ENCODE measurements at places on chromosomes 13 and 19.

DNA sequence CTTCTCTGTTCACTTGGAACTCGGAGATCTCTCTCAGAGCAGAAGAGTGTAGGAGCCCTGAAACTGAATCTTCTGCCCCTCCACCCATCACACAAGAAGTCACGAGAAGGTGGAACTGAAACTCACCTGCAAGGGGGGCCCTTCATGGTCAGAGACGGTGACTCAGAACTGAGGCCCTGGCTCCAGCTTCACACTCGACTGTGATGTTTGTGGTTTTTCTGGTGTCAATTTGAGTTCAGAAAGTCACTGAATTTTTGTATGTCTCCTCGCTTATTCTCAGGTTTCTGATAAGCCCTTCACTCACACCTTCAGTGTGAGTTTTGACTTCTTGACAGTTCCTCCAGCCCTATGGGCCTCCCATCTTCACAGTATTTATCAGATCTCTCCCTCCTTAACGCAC, 23.1 kb downstream of the SIGLEC5 start:
- no peak for DNase-seq
- H3K36me3 ChIP-seq: no peaks in the 10 kb centered on the region
- H3K4me3 ChIP-seq: no peak overlapping the region
- H3K27me3 ChIP-seq: peaks cover 17% of the 10 kb centered on the region
- peaks cover 8% of the 10 kb centered on the region for H3K4me1 ChIP-seq

GRCh38 chr19:5091018-5091683, 122.2 kb downstream of the KDM4B start:
- no peaks in the 10 kb centered on the region for H3K4me1 ChIP-seq
- H3K4me3 ChIP-seq: no peak overlapping the region
- H3K27me3 ChIP-seq: no peaks in the 10 kb centered on the region
- H3K36me3 ChIP-seq: peaks cover 11% of the 10 kb centered on the region

DNA sequence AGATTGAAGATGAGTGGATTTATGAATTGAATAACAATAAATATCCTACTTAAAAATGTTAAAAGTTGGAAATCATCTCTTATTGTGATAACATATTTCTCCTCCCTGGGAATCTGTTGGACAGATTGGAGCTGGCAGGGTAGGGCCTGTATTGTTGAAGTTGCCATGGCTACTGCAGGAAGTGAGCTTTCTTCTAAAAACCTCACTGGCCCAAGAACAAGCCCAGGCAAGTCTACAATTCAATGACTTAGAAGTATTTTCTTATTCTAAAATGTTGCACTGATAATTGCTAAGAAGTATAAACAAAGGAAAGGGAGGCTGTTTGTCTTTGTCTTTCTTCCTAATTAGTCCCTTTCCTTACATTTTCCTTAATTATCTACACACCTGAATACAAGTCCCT, 112.1 kb downstream of the DLEU7 start:
- no peak for DNase-seq
- peaks cover 19% of the 10 kb centered on the region for H3K4me1 ChIP-seq
- H3K27me3 ChIP-seq: peaks cover 7% of the 10 kb centered on the region
- peak overlapping the region; percentile 65 for H3K27ac ChIP-seq

GRCh38 chr19:48487544-48487943, 18.4 kb downstream of the CYTH2 start:
- no peak overlapping the region for H3K4me3 ChIP-seq
- DNase-seq: no peak
- H3K36me3 ChIP-seq: no peaks in the 10 kb centered on the region
- no peak overlapping the region for H3K27ac ChIP-seq
- peaks cover 26% of the 10 kb centered on the region for H3K4me1 ChIP-seq

- H3K27ac ChIP-seq: no peak overlapping the region
- no peaks in the 10 kb centered on the region for H3K36me3 ChIP-seq
- H3K4me3 ChIP-seq: no peak overlapping the region
Observed at GRCh38 chr13:64457976-64458375, 2772.2 kb downstream of the PCDH9 start.

GRCh38 chr13:101146101-101146898, 270.0 kb downstream of the NALCN start:
- H3K4me1 ChIP-seq: no peaks in the 10 kb centered on the region
- peaks cover 19% of the 10 kb centered on the region for H3K27me3 ChIP-seq
- no peaks in the 10 kb centered on the region for H3K36me3 ChIP-seq
- H3K27ac ChIP-seq: no peak overlapping the region
- no peak overlapping the region for H3K4me3 ChIP-seq

DNA sequence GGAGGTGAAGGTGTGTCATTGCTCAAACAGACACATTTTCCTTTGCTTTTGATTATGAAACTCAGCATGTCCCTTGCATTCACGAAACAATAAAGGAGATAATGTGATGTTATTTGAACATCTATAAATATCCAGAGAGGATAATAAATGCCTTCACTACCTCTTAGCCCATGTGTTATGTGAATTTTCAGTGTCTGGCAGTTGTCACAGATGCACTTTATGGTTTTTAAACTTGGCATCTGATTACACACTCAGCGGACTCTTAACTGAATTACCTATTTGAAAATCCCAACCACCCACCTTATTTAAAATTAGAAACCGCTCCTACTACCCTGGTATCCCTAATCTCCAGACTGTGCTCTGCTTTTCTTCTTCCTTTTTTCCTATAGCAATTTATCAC, 254.2 kb downstream of the COG6 start:
- no peak overlapping the region for H3K4me3 ChIP-seq
- H3K36me3 ChIP-seq: no peaks in the 10 kb centered on the region
- DNase-seq: no peak

GRCh38 chr13:90846936-90847335, 500.6 kb upstream of the MIR17HG start:
- no peaks in the 10 kb centered on the region for H3K27me3 ChIP-seq
- no peaks in the 10 kb centered on the region for H3K36me3 ChIP-seq
- H3K4me1 ChIP-seq: no peaks in the 10 kb centered on the region
- H3K4me3 ChIP-seq: no peak overlapping the region
- DNase-seq: no peak

GRCh38 chr13:73018336-73018735, 40.5 kb upstream of the KLF5 start:
- peaks cover 10% of the 10 kb centered on the region for H3K36me3 ChIP-seq
- no peaks in the 10 kb centered on the region for H3K27me3 ChIP-seq
- no peaks in the 10 kb centered on the region for H3K4me1 ChIP-seq
- DNase-seq: no peak

GRCh38 chr13:65529541-65529940, 1700.6 kb downstream of the PCDH9 start:
- no peaks in the 10 kb centered on the region for H3K4me1 ChIP-seq
- H3K4me3 ChIP-seq: no peak overlapping the region
- DNase-seq: no peak
- no peak overlapping the region for H3K27ac ChIP-seq
- no peaks in the 10 kb centered on the region for H3K36me3 ChIP-seq

DNA sequence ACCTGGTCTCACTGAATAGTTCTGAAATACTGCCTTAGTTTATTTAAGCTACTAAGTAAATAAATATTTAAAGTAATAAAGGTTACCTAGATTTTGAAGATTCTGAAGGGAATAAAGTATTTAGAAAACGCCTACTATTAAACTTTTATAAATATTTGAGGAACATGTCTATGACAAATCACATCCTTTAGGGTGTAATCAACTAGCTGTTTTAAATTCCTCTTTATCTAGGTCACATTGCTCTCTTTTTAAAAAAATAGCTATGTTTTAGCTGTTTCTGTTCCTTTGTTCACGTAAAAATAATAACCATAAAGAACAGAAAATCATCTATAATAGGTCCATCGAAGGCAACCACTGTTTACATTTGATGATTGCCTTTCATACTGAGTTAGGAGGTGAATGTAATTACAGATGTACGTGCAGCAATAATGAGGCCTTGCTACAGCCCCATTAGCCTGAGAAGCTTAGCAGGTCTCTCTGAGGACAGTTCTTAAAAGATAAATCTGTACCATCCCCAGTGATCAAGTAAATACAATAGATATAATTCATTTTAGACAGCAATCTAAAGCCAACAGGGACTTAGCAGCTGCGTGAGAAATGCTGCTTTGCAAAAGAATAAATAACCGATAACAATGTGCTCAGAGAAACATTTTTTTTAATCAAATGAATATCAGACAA, 449.5 kb downstream of the LIG4 start:
- DNase-seq: no peak
- H3K27me3 ChIP-seq: no peaks in the 10 kb centered on the region
- H3K27ac ChIP-seq: no peak overlapping the region
- H3K4me3 ChIP-seq: no peak overlapping the region
- H3K36me3 ChIP-seq: no peaks in the 10 kb centered on the region
- no peaks in the 10 kb centered on the region for H3K4me1 ChIP-seq

GRCh38 chr13:94009701-94010100, 469.8 kb downstream of the DCT start:
- H3K4me1 ChIP-seq: no peaks in the 10 kb centered on the region
- no peak for DNase-seq
- H3K27ac ChIP-seq: no peak overlapping the region
- H3K4me3 ChIP-seq: no peak overlapping the region

GRCh38 chr19:2724148-2724557, 3.0 kb upstream of the DIRAS1 start:
- H3K4me1 ChIP-seq: peaks cover 7% of the 10 kb centered on the region
- H3K27ac ChIP-seq: no peak overlapping the region
- H3K4me3 ChIP-seq: no peak overlapping the region

- H3K36me3 ChIP-seq: no peaks in the 10 kb centered on the region
- no peak overlapping the region for H3K27ac ChIP-seq
- peaks cover 48% of the 10 kb centered on the region for H3K27me3 ChIP-seq
- H3K4me3 ChIP-seq: no peak overlapping the region
Observed at GRCh38 chr19:55418185-55418584, 10.6 kb upstream of the UBE2S start.

GRCh38 chr19:12224676-12225075, 61.8 kb downstream of the ZNF136 start:
- H3K4me3 ChIP-seq: no peak overlapping the region
- H3K27me3 ChIP-seq: no peaks in the 10 kb centered on the region
- H3K36me3 ChIP-seq: peaks cover 7% of the 10 kb centered on the region
- H3K4me1 ChIP-seq: no peaks in the 10 kb centered on the region

DNA sequence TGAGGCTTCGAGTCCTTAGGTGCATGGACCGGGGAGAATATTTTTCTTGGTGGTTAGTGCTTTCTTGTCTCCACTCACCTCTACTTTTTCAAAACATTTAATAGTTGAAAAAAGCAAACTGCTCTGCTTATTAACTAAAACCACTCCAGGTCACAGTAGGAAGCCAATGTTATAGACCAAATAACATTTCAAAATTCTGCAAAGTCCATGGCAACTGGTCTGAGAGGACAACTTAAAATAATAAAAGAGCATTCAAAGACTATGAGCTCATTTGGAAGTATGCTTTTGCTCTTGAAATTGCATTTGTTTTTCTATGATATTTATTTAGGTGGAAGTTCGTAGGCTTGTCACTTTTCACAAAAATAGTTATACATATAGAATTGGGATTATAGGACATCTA, 483.0 kb downstream of the DCT start:
- H3K27ac ChIP-seq: no peak overlapping the region
- H3K36me3 ChIP-seq: no peaks in the 10 kb centered on the region
- DNase-seq: no peak

- H3K27me3 ChIP-seq: no peaks in the 10 kb centered on the region
- no peak overlapping the region for H3K4me3 ChIP-seq
- H3K36me3 ChIP-seq: no peaks in the 10 kb centered on the region
- no peaks in the 10 kb centered on the region for H3K4me1 ChIP-seq
- no peak overlapping the region for H3K27ac ChIP-seq
Observed at GRCh38 chr13:109954441-109954840, 168.1 kb upstream of the IRS2 start.

- no peaks in the 10 kb centered on the region for H3K36me3 ChIP-seq
- DNase-seq: no peak
- H3K27ac ChIP-seq: no peak overlapping the region
- H3K4me1 ChIP-seq: no peaks in the 10 kb centered on the region
- no peak overlapping the region for H3K4me3 ChIP-seq
Observed at GRCh38 chr13:92251671-92252210, 853.3 kb downstream of the GPC5 start.

GRCh38 chr19:8224394-8225145, 15.4 kb downstream of the CERS4 start:
- DNase-seq: no peak
- peak overlapping the region; percentile 33 for H3K27ac ChIP-seq
- peaks cover 8% of the 10 kb centered on the region for H3K36me3 ChIP-seq
- no peaks in the 10 kb centered on the region for H3K27me3 ChIP-seq
- no peaks in the 10 kb centered on the region for H3K4me1 ChIP-seq

DNA sequence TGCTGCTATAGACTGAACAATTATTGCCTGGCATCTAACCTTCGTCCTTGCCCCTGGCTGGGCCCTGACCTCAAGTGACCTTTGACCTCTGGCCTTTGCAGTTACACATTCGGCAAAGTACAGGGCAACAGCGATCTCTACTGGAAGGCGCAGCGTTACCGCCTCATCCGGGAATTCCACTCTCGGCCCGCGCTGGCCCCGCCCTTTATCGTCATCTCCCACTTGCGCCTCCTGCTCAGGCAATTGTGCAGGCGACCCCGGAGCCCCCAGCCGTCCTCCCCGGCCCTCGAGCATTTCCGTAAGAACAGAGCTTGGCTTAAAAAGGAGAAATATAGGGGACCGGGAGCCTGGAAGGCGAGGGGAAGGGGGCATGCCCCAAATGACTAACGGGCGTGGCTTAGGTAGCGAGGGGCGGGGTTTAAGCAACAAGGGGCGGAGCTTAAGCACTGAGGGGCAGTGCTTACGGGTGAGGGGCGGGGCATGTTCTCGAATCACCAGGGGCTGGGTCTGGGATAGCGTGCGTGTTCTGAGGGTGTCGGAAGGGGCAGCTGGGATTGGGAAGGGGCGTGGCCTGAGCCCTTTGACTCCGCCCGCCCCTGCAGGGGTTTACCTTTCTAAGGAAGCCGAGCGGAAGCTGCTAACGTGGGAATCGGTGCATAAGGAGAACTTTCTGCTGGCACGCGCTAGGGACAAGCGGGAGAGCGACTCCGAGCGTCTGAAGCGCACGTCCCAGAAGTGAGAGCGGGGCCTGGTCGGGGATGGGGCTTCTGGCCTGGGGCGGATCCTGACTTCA, 52.7 kb downstream of the TRPM4 start:
- no peak overlapping the region for H3K4me3 ChIP-seq
- H3K27me3 ChIP-seq: peaks cover 3% of the 10 kb centered on the region

GRCh38 chr19:43552198-43552450, 19.1 kb downstream of the ZNF575 start:
- no peaks in the 10 kb centered on the region for H3K27me3 ChIP-seq
- DNase-seq: no peak
- H3K4me3 ChIP-seq: no peak overlapping the region

GRCh38 chr13:107139006-107139405, 571.1 kb upstream of the ARGLU1 start:
- no peaks in the 10 kb centered on the region for H3K4me1 ChIP-seq
- DNase-seq: no peak
- no peaks in the 10 kb centered on the region for H3K36me3 ChIP-seq

DNA sequence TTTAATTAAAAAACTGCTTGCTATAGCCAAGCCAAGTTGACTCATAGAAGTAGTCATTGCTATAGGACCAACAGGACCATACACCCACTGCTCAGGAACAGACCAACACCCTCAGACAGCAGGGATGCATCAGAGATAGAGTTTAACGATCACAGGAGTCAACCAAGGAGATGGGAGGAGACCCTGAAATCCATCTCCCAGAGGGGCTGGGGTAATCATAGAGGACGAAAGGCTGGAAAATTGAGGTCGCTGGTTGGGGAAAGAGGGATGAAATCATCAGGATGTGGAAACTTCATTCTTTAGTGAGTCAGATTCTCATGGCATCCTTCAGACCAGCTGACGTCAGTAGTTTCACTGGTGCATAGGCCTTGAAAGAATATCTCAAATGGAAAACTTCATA, 160.4 kb upstream of the GPC6 start:
- no peaks in the 10 kb centered on the region for H3K36me3 ChIP-seq
- H3K4me3 ChIP-seq: no peak overlapping the region
- no peak for DNase-seq
- no peaks in the 10 kb centered on the region for H3K4me1 ChIP-seq
- no peak overlapping the region for H3K27ac ChIP-seq
